ENCODE measurements at places on chromosomes 12 and 14.

DNA sequence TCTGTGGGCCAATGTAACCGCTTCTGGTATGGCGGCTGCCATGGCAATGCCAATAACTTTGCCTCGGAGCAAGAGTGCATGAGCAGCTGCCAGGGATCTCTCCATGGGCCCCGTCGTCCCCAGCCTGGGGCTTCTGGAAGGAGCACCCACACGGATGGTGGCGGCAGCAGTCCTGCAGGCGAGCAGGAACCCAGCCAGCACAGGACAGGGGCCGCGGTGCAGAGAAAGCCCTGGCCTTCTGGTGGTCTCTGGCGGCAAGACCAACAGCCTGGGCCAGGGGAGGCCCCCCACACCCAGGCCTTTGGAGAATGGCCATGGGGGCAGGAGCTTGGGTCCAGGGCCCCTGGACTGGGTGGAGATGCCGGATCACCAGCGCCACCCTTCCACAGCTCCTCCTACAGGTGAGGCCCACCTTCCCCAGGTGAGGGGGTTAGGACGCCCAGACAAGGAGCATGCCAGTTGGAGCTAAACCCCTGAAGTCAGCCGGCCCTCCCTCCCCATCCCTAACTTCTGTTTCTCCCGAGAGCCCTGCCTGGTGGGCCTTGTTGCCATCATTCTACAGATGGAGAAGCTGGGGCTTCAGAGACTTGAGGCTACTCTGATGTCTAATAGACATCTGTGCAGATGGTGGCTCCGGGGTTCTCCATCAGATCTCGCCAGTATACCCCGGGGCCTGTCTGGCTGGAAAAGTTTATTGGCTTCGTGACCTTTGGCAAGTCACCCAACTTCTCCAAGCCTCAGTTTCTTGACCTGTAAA, 25.3 kb downstream of the PAPLN start:
- peak; percentile 8 for DNase-seq

DNA sequence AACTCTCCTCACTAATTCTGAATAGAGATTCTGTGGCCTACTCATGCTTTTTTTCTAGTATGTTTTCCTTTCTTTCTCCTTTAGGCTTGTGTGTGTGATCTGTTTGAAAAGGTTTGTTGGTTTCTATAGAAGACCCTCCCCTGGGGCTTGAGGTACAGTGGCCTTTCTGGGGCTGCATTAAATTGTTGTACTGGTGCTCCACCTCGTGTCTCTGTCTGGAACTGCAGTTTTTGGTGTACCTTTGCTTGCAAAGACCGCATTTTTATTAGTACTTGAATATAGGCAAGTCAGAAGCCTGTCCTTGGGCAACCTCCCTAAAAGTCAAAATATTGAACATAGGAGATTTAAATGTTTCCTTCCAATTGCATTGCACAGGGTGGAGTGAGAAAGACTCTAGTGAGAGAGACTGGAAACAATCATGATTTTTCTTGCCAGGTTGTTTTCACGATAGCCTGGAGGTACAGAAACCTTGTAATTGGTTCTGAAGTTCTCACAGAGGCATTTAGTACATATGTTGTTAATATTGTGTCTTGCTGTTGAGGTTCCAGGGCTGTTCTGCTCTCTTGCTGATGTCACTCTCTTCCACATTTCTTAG, 39.0 kb downstream of the SLCO1B1 start:
- DNase-seq = peak; percentile 15

- DNase-seq = no peak
These were observed 36.2 kb upstream of the KCNH3 start for GRCh38 chr12:49502590-49502989.

- peak; percentile 78 for DNase-seq
These were observed 776 bp downstream of the RDH5 start for GRCh38 chr12:55720894-55721444.

- no peak for DNase-seq
These were observed 404 bp upstream of the CCDC91 start for GRCh38 chr12:28189784-28190320.

GRCh38 chr12:61991661-61992060, 268.5 kb upstream of the USP15 start:
- no peak for DNase-seq

- no peak for DNase-seq
These were observed 1296.5 kb downstream of the TMEM121 start for GRCh38 chr14:106822905-106823304.

DNA sequence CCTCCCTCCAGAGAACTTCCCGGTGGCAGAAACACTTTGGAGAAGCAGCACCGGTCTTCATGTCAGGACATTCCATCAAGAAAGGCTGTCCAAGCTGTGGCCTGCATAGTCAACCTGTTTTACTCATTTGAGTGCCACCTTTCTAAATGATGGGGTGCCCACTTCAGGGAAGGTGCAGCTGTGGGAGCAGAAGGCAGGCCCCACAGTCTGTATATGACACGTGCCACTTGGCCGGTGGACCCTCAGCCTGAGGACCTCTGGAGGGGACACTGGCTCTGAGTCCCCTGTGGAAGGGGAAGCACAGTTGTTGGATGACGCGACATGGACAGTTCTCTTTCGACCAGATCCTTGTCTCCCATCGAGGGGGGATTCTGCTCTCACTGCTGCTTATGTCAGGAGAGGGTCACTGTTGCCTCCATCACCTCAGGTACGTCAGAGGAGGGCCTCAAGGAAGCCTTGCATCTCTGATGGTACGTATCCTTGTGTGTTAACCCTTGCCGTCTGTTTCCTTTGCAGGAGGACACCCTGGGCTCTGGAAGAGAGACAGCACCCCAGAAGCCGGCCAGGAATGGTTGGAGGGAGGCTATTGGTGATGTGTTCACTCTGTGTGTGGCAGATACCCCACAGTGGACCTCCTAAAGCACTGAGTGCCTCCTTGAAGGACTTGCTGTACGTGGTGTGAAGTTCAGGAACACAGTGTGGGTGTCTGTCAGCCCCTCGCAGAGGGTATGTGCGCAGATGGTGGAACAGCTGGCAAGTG, 132.1 kb upstream of the RTL1 start:
- peak; percentile 5 for DNase-seq

DNA sequence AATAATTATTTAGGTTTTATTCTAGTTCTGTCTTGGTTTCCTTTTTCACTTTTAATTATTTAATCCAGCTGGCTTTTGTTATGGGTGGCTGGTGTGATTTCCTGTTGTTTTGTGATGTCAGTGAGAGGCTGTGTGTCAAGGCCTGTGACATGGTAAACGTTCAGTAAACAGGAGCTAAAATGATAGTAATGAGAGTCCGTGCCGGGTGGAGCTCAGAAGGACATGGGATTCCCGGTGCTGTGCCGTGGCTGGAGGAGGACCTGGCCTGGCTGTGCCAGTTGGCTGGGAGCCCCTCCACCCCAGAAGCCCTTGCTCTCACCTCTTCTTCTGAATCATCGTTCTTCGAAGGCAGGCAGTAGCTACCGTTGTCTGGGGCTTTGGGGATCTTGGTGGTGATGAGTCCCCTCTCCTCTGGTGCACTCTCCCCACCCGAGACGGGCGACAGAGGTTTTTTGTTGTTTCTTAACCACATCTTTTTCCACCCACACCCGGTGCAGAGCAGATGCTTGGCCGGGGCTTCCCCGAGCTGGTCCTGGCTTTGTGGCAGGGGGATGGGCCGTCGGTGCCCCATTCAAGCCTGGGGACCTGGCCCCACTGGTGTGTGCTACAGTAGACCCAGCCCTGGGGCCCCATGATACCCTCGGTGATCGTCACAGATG, 29.1 kb downstream of the SH2B3 start:
- DNase-seq = peak; percentile 84

DNA sequence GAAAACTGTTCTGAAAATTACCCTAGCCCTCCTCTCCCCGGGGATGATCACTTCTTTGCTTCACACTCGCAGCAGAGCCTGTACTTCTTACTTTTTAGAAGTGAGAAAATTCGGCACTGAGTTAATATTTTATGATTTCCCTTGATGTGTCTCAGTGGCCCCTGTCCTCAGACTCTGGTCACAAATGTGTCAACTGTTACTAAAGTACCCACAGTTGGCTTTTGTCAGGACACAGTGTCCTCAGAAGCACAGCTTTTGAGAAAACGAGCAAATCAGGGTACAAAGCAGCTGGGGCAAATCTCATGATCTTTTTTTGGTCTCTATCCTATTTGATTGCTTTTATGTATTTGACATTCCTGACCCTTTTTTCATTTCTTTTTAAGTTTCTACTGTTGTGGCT, 142.5 kb downstream of the SYNE2 start:
- DNase-seq = no peak

DNA sequence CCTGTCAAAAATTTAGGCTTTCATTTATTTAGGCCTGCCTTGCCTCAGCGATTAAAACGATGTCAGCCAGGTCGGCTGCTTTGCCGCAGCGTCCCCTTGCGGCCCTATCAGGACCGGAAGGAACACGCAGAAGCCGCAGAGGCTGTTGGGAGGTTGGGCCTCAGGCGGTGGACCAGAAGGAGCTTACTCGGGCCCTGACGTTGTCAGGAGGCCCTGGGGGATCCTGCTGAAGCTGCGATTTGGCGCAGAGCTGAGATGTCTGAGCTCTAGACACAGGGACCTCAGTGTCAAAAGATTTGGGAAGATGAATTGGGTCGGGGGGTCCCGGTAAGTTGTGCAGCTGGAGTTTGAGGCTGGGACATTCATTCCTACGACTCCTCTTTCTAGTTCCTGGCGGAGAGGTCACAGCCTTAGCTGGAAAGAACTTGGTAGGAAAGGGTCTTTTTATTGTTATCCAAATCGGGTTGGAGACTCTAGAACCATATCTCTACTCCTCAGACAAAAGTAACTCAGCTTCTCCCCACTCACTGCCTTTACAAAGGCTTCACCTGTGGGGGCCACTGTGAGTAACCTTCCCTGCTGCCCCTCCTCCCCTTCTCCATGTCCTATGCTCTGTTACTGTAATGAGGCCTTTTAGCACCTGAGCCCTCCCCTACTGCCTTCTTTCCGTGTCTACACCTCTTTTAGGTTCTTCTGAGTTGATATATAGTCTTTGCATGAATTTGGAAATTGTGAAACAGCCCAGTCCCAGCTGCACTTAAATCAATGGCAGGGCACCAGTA, 6.6 kb upstream of the ABCD2 start:
- no peak for DNase-seq

GRCh38 chr12:28585146-28585545, 394.9 kb downstream of the CCDC91 start:
- no peak for DNase-seq

- peak; percentile 38 for DNase-seq
These were observed 17.6 kb upstream of the PLEKHH1 start for GRCh38 chr14:67515386-67516079.

DNA sequence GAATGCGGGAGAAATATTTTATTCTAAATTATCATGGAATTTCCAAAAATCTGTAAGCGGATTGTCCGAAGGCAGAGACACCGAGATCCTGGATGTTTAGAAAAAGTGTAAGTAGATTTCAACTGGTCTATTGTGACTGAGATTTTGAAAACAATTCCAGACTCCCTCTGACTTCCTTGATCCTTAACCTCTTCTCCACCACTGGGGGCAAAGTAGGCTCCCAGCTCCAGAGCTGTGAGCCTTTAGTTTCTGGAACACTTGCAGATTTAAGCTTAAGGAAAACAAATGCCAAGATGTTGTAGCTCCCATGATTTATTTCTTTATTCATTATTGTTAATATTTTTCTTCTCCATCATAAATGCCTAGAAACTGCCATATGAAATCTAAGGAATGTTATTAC, 1320.5 kb upstream of the SEL1L start:
- DNase-seq = no peak

DNA sequence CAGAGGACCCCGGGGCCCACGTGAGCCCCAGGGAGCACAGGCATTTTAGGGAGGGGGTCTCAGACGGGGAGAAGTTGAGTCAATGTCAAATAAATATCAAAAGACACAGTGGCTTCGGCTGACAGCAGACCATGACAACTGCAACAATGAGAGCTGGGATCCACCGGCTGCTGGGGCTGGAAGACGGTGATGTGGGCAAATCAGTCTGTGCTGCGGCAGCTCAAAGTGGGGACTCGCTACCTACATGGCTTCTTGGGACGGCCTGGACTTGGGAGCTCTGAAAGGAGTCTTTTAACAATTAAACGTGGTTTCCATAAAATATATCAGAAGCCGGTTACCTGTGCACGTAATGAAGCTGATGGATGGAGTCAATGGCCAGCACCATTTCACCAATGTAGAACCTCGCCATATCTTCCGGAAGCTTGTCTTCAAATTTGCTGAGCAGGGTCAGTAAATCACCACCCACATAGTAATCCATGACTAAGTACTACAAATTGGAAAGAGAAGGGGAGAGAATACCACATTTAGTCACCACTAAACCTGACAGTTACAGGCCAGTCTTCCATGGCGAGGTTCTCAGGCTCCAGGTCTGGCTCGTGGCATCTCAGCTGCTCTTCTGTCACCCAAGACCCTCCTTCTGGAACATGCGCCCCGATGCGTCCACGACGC, 58.0 kb downstream of the CDC42BPB start:
- DNase-seq = no peak

DNA sequence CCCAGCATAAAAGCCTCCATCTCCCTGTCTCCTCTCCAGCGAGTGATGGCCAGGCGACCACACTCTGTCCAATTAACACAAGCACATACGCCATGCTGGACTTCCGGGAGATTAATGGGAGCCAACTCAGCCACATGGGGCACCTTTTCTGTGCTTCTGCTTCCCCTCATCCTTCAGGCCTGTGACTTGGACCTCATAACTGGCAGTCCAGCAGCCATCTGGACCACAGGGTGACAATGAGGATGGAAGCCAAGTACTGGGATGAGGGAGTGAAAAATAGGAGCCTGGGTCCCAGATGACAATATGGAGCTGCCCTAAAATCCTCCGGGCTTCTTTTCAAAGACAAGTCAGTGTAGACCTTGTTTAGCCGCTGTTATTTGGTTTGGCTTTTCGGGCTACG, 12.8 kb downstream of the MAP3K9 start:
- no peak for DNase-seq

DNA sequence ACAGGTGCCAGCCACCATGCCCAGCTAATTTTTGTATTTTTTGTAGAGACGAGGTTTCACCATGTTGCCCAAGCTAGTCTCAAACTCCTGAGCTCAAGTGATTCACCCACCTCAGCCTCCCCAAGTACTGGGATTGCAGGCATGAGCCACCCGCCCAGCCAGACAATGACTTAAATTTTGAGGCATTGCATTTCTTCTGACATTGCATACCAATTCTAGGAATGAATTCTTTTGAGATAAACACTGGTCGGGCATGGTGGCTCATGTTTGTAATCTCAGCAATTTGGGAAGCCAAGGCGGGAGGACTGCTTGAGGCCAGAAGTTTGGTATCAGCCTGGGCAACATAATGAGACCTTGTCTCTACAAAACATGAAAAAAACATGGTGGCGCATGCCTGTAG, 2.5 kb upstream of the CELA1 start:
- DNase-seq = no peak

DNA sequence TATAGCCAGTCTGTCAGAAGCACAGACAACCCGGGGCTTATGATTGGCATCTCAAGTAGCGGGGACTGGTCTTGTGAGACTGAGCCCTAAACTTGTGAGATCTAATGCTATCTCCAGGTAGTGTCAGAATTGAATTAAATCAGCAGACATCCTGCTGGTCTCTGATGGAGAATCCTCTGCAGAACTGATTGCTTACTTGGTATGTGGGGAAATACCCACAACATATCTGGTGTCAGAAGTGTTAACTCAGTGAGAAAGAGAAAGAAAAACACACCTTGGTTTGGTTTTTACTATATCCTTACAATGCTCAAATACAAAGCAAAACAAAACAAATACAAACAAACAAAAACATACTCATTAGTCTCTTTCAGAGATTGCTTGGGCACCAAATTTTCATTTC, 10.0 kb downstream of the SEL1L start:
- DNase-seq = no peak

- peak; percentile 78 for DNase-seq
These were observed 2.6 kb downstream of the IFFO1 start for GRCh38 chr12:6553051-6553868.

Data from adrenal gland (tissue), 19 donors.